T-helper 17 cell (primary cell): ENCODE measurements at places on chromosomes 4 and X.

DNA sequence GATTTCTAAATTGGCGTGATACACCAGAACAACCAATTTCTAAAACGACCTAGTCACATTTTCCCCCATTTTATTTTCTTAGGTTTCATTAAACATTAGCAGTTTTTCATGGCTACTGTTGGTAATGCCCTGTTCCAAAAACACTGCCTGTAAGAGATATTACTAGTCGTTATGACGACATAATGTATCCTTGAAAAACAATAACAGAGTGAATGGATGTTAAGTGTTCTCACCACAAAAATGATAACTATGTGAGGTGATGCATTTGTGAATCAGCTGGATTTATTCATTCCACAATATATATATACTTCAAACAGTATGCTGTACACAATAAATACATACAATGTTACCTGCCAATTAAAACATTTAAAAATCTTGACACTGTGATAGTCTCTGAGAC, 1147.6 kb upstream of the PCDH10 start:
- DNase-seq = no peak

DNA sequence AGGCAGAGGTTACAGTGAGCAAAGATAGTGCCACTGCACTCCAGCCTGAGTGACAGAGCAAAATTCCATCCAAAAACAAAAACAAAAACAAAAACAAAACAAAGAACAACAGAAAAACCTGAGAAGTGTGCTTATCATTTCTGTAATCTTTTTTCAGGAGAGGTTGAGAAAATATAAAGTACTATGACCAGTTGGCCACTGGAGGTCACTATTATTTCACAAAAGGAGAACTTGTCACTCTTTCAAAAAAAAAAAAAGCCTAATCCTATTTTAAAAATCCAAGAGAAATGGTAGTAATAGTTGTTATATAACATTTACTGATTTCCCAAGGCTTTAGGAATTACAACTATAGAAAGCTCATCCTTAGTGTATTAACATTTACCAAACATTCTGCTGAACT, 24.9 kb upstream of the RNF150 start:
- DNase-seq = no peak

- no peak for DNase-seq
Observed at GRCh38 chr4:159543831-159544230, 441.0 kb downstream of the RAPGEF2 start.

- no peak for DNase-seq
Observed at GRCh38 chr4:137922721-137923120, 319.4 kb downstream of the SLC7A11 start.

DNA sequence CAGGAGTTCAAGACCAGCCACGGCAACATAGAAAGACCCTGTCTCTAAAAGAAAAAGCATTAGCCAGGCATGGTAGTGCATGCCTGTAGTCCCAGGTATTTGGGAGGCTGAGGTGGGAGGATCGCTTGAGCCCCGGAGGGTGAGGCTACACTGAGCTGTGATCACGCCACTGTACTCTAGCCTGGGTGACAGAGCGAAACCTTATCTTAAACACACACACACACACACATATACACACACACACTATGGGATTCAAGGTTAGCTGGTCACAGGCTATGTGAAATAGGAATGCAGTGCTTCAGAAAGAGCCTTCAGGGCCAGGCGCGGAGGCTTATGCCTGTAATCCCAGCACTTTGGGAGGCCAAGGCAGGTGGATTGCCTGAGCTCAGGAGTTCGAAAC, 23.5 kb downstream of the NLGN3 start:
- no peak for DNase-seq

DNA sequence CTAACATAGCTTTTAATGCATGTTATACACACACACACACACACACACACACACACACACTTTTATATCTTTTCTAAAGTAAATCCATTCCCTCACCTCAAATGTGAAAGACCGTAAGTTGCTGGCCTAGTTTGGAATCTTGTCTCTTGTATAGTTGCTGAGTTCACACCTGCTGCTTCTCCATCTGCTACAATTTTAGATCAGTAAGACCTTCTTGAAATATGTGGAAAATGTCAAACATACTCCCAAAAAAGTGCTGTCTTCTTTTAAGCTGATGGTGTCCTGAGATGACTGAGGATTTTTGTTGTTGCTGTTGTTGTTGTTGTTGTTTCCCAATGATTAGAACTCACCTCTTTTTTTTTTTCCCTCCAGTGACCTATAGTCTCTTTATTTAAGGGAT, 121.3 kb downstream of the SNCA start:
- no peak for DNase-seq

- DNase-seq = no peak
Observed at GRCh38 chr4:84219656-84220055, 279.4 kb downstream of the NKX6-1 start.

DNA sequence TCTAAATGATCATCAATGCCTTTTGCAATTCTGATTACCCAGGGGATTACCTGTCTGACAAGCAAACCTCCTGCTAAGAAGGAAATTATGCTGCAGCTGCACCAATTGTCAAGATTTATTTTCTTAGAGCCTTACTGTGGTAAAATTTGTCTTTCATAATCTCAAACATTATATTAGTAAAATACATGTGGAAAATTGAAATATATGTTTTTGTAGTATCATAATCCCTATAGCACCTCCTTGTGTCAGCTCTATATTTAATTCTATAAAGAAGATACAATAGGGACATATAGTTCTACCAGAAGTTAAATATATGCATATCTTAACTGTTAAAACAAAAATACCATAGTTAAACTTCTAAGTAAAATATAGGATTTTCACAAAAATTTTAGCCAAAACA, 655.6 kb upstream of the PCDH10 start:
- no peak for DNase-seq

GRCh38 chr4:52822583-52822971, 39.5 kb upstream of the RASL11B start:
- DNase-seq = no peak

GRCh38 chr4:28799696-28800095, 1920.5 kb upstream of the PCDH7 start:
- DNase-seq = no peak

DNA sequence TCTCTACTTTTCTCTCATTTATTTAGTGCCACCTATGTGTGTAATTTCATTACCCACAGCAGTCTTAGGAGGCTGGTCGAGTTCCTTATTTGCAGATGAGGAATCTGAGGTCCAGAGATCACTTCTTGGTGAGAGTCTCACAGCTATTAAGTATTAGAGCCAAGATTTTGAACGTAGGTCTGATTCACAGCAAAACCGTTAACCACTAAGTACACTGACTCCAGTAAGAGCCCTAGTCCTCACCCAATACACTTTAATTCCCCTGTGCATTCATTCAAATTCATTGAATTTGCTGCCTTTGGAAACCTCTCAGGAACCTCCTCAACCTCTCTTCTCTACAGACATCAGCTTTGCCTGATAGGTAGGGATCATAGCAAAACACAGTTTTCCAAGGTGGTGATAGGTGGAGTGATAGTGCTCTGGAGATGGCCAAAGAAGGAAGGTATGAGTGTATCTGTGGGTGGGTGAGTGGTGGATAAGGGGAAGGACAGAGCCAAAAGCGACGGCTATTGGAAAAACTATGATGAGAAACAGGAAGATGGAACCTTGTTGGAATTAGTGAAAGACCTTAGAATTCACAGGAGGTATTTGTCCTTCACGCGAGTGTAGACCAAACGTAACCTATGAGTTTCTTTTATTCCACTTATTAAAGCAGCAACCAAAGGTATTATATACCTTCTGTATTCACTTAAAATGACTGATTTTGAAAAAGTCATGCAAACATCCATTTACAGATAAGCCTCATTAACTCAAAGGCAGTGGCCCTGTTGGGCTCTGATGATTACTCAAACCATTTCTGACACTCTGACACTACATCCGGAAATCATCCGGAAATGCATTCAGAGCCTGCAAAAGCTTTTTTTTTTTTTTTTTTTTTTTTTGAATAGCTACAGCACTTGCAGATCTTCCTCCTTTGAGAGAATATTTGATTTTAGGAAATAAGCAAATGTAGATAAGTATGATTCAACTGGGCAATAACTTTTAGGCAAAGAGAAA, 6.3 kb downstream of the FMR1 start:
- no peak for DNase-seq

DNA sequence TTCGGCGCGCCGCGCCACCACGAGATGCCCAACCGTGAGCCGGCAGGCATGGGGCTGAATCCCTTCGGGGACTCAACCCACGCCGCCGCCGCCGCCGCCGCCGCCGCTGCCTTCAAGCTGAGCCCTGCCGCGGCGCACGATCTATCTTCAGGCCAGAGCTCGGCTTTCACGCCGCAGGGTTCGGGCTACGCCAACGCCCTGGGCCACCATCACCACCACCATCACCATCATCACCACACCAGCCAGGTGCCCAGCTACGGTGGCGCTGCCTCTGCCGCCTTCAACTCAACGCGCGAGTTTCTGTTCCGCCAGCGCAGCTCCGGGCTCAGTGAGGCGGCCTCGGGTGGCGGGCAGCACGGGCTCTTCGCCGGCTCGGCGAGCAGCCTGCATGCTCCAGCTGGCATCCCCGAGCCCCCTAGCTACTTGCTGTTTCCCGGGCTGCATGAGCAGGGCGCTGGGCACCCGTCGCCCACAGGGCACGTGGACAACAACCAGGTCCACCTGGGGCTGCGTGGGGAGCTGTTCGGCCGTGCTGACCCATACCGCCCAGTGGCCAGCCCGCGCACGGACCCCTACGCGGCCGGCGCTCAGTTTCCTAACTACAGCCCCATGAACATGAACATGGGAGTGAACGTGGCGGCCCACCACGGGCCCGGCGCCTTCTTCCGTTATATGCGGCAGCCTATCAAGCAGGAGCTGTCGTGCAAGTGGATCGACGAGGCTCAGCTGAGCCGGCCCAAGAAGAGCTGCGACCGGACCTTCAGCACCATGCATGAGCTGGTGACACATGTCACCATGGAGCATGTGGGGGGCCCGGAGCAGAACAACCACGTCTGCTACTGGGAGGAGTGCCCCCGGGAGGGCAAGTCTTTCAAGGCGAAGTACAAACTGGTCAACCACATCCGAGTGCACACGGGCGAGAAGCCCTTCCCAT, 1.1 kb downstream of the ZIC3 start:
- no peak for DNase-seq

- no peak for DNase-seq
Observed at GRCh38 chr4:165953181-165953580, 80.1 kb downstream of the TLL1 start.

DNA sequence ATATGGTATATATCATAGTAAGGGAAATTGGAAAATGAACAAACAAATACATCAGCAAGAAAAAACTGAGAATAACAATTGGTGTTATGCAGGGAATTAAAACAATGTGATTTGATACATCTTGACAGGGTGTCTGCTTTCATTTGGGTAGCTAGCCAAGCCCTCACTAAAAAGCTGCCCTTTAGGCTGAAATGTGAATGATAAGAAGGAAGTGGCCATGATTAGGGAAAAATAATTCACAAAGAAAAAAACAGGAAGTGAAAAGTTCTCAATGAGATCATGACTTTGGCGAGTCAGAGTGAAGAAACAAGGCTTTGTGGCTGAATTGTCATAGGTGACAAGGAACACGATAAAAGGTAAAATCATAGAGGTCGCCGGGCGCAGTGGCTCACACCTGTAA, 675.8 kb upstream of the SLIT2 start:
- DNase-seq = no peak

DNA sequence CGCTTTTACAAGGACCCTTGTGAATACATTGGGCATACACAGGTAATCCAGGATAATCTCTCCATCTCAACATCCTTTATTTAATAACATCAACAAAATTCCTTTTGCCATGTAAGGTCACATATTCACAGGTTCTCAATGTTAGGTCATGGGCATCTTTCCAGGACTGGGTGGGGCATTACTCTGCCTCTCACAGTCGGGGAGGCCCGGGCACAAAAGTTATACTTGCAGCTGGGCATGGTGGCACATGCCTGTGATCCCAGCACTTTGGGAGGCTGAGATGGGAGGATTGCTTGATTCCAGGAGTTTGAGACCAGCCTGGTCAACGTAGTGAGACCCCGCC, 93.7 kb upstream of the AP1S2 start:
- no peak for DNase-seq

GRCh38 chrX:117641913-117642656, 474.5 kb downstream of the KLHL13 start:
- DNase-seq = no peak

DNA sequence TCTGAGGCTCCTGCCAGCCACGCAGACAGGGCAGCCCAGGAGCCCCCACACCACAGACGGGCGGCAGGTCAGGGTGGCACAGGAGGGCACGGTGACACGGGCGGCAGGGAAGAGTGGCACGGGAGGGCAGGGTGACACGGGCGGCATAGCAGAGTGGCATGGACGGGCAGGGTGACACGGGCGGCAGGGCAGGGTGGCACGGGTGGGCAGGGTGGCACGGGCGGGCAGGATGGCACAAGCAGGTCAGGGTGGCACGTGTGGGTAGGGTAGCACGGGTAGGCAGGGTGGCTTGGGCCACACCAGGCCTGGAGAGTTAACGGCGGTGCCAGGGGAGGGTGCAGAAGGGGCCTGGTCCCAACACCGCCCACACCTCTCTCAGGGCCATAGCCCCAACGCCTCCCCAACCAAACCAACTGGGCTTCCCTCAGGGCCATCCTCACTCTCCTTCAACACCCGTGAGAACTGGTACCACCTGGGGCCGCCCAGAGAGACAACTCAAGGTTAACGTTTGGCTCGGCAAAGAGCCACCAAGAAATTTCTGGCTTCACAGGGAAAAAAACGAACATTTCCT, 3.4 kb downstream of the CTBP1 start:
- no peak for DNase-seq

DNA sequence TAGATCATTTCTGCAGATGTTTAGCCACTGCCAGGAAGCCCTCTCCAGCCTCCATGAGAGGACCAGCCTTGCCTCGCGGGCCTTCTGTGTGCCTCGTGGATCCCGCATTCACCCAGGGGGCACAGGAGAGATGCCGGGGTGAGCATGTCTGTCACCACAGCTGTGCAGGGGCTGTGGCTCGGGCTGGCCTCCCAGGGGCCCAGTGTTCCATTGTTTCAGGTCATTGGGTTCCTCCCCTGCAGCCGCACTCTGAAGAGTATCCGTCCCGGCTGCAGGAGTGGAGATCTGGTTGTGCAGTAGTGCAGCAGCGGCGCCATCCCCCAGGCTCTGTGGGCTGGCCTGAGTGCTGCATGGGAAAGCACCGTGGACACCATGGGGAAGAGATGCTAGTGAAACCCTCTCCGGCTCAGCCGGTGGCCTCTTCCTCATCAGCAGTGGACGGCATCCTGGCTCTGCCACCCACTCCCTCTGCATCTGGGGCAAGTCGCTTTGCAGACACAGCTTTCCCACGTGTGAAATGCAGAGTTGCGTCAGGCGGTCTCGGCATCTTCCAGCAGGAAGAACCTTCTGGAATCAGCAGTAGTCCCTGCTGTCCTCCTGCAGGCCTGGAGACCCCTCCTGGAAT, 29.1 kb downstream of the TBC1D14 start:
- no peak for DNase-seq

DNA sequence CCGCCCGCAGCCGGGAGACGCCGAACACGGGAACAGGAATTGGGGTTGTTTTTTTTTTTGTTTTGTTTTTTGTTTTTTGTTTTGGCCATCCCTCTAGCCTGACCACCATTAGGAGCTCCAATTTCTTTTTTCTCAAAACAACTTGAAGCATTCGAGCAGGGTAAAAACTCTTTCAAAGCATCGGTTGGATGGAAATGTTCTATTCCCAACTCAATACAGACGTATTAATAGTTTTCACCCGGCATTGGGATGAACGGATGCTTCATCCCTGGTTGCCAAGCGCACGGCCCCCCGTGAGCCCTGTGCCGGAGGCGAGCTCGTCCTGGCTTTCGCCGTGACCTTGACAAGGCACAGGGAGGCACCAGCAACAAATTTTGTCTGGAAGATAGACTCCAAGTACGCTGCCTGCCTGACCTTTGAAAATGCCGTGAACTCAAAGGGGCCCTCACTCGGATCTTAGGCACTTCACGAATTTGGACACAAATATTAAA, 352 bp upstream of the MAP3K15 start:
- DNase-seq = no peak
